ENCODE measurements at places on chromosomes 4 and X.

- no peak for DNase-seq
Observed at GRCh38 chr4:143531788-143532491, 18.4 kb downstream of the SMARCA5 start.

GRCh38 chr4:152697284-152698088 lies 17.7 kb upstream of the TMEM154 start:
- DNase-seq = no peak

- DNase-seq = no peak
Observed at GRCh38 chr4:108473163-108473720, 147.1 kb upstream of the RPL34 start.

- DNase-seq = peak; percentile 92
Observed at GRCh38 chr4:101232074-101232776, 115.1 kb downstream of the PPP3CA start.

DNA sequence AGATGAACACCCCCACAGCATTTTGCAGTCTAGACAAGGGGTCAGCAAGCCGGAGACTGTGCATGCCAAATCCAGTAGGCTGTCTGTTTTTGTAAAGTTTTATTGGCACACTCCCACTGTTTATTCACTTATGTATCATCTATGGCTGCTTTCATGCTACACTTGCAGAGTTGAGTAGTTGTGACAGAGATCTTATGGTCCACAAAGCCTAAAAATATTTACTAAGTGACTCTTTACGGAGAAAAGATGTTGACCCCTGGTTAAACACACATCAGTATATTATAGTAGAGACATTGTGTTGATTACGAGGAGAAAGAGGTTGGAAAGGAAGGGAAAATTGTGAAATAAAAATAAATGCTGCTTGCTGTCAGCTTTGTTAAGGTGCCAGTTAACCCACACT lies 2.2 kb upstream of the LHFPL1 start:
- DNase-seq = no peak
